ENCODE measurements at places on chromosomes 1 and 21. TPM values are rescaled to one million over a fixed set of nuclear protein-coding genes. Genes with fewer than 3 reads are reported as not detected.

- no peak overlapping the region for H3K4me3 ChIP-seq
- H3K27me3 ChIP-seq, result no peaks in the 10 kb centered on the region
- no peak for DNase-seq
- H3K36me3 ChIP-seq, result peaks cover 23% of the 10 kb centered on the region
- H3K27ac ChIP-seq, result no peak overlapping the region
These were observed 23.4 kb downstream of the BCAR3 start for GRCh38 chr1:93658188-93658587.

DNA sequence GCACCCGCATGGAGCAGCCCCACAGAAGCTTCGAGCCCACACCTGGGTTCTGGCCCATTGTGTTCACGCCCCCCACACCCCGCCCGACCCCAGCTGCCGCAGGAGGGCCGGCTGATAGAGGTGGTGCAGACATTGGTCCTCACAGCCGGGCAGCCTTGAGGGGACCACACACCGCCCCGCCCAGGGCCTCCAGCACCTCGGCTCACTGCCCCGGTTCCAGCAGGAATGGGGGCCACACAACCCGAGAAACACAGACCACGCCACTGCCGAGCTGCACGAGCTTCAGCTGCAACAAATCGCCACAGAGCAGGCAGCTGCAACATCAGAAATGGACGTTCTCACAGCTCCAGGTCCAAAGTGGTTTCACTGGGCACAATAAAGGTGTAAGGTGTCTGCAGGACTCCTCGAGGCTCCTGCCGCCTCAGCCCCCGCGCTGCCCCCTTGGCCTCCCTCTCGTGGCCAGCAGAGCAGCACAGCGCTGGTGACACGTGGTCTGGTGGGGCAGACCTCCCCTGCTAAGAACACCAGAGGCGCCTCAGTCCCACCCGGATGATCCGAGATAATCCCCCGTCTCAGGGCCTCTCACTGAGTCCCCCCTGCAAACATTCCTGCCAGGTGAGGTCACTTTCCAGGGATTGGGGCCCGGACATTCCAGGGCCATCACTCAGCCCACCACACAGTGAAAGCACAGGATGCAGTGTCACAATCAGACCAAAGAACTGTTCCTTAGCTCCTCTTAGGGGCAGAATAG lies 62.3 kb upstream of the ADARB1 start:
- H3K4me1 ChIP-seq, result no peaks in the 10 kb centered on the region
- peaks cover 55% of the 10 kb centered on the region for H3K27me3 ChIP-seq
- H3K27ac ChIP-seq, result no peak overlapping the region

- peaks cover 10% of the 10 kb centered on the region for H3K27me3 ChIP-seq
- DNase-seq, result no peak
These were observed 37.3 kb upstream of the COL18A1 start for GRCh38 chr21:45367402-45368351.

GRCh38 chr1:230641346-230641745 lies 935 bp upstream of the COG2 start:
- peaks cover 12% of the 10 kb centered on the region for H3K36me3 ChIP-seq
- DNase-seq, result no peak
- H3K27me3 ChIP-seq, result peaks cover 29% of the 10 kb centered on the region
- peaks cover 44% of the 10 kb centered on the region for H3K4me1 ChIP-seq
- H3K27ac ChIP-seq, result no peak overlapping the region

DNA sequence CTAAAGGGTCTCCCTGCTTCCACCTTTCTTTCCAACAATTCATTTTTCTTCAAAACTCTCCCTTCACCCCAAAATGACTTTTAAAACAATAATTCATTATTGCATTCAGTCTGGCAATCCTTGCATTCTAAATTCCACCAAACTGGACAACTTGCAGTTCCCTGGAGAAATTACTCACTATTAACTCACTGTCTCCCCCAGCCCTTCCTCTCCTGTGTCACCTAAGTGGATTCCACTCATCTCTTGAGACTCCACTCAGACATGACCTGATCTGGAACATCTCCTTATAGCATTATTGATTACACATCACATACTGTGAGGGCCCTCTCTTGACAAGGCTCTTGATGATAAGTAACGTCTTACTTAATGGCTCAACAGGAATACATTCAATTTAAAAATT lies 257.1 kb downstream of the BRINP2 start:
- no peaks in the 10 kb centered on the region for H3K4me1 ChIP-seq
- H3K36me3 ChIP-seq, result no peaks in the 10 kb centered on the region
- DNase-seq, result no peak

DNA sequence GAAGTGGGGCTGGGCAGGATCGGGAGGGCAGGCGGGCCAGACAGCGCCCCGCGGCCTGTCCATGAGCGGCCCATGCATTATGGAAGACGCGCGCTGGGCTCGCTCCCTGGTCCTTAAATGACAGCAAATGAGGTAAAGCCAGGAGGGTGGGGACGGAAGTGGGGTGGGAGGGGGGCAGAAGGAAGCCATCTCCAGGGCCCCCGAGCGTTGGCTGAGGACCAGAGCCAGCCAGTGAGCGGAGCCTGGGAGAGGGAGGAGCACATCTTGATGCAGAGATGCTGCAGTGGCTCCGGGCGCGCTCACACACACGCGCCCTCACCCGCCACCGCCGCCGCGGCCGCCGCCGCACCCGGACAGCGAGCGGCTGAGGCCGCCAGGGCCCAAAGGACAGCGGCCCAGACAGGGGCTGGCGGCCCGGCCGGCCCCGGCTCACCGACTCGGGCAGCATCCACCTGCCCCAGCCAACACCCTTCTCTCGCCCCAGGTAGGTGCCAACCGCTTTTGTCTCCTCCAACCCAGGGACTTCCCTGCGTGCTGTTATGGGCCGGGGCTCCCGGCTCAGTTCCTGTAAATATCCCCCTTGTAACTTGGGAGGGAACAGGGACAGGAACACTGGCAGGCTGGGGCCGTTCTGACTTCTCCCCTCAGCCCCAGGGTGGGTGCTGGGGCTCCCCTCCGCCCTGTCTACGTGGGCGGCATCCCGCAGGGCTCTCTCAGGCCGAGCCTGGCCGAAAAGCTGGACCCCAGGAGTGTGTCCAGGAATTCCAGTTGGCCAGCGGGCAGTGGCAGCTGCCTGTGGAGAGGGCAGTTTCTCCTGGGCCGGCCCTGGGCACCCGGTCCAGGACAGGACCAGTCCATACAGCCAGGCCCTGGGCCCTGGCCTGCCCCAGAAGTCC lies at the start of gene CNTN2:
TSS of gene CNTN2 (plus strand) at position 302 of the 896 bp plus-strand sequence. CDS start 9,974 bp downstream, outside the sequence.
- no peaks in the 10 kb centered on the region for H3K4me1 ChIP-seq
- H3K27me3 ChIP-seq, result peaks cover 46% of the 10 kb centered on the region
- no peak within 1 kb of the TSS for H3K4me3 ChIP-seq
- no peak for DNase-seq
- no peaks in the 10 kb centered on the region for H3K36me3 ChIP-seq
- no peak within 1 kb of the TSS for H3K27ac ChIP-seq

GRCh38 chr1:66648901-66649595 lies 103.2 kb upstream of the DYNLT5 start:
- peaks cover 6% of the 10 kb centered on the region for H3K27me3 ChIP-seq
- no peak overlapping the region for H3K4me3 ChIP-seq
- DNase-seq, result no peak
- no peaks in the 10 kb centered on the region for H3K36me3 ChIP-seq
- no peak overlapping the region for H3K27ac ChIP-seq

- H3K4me1 ChIP-seq, result no peaks in the 10 kb centered on the region
- no peaks in the 10 kb centered on the region for H3K36me3 ChIP-seq
- H3K4me3 ChIP-seq, result no peak overlapping the region
- peaks cover 26% of the 10 kb centered on the region for H3K27me3 ChIP-seq
- no peak overlapping the region for H3K27ac ChIP-seq
These were observed 92.5 kb downstream of the NOS1AP start for GRCh38 chr1:162161916-162162550.

GRCh38 chr1:225514671-225515081 lies 86.8 kb upstream of the LBR start:
- no peak overlapping the region for H3K27ac ChIP-seq
- H3K36me3 ChIP-seq, result no peaks in the 10 kb centered on the region
- DNase-seq, result no peak
- H3K4me3 ChIP-seq, result no peak overlapping the region
- H3K4me1 ChIP-seq, result peaks cover 3% of the 10 kb centered on the region
- H3K27me3 ChIP-seq, result peaks cover 30% of the 10 kb centered on the region

GRCh38 chr1:35544976-35545375 lies 12.2 kb downstream of the KIAA0319L start:
- no peak for DNase-seq
- H3K36me3 ChIP-seq, result peaks cover 65% of the 10 kb centered on the region
- no peak overlapping the region for H3K27ac ChIP-seq
- peaks cover 25% of the 10 kb centered on the region for H3K4me1 ChIP-seq
- no peak overlapping the region for H3K4me3 ChIP-seq

DNA sequence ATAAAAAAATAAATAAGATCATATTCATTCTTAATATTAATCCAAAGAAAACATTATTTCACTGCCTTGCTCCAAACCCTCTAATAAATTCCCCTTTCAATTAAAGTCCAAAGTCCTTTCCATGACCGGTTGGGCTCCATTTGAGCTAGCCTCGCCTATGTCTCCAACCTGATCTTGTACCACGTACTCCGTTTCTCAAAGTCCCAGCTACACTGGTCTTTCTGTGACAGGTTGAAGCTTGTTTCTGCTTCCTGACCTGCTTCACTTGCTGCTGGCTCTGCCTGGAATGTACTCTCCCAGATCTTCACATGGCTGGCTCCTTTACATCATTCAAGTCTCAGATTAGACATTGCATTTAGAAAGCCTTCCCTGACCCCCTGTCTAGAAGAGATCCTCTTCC lies 16.4 kb downstream of the RPL5 start:
- peaks cover 4% of the 10 kb centered on the region for H3K4me1 ChIP-seq
- DNase-seq, result no peak
- H3K27me3 ChIP-seq, result no peaks in the 10 kb centered on the region
- no peak overlapping the region for H3K4me3 ChIP-seq
- peaks cover 34% of the 10 kb centered on the region for H3K36me3 ChIP-seq

- H3K27me3 ChIP-seq, result peaks cover 3% of the 10 kb centered on the region
- no peak overlapping the region for H3K4me3 ChIP-seq
- peaks cover 6% of the 10 kb centered on the region for H3K4me1 ChIP-seq
- H3K36me3 ChIP-seq, result no peaks in the 10 kb centered on the region
These were observed 134.0 kb upstream of the IRF2BP2 start for GRCh38 chr1:234743791-234744611.

- H3K27ac ChIP-seq, result no peak overlapping the region
- no peaks in the 10 kb centered on the region for H3K4me1 ChIP-seq
- DNase-seq, result no peak
- H3K36me3 ChIP-seq, result no peaks in the 10 kb centered on the region
- H3K4me3 ChIP-seq, result no peak overlapping the region
These were observed 73.2 kb downstream of the GRIK3 start for GRCh38 chr1:36961062-36961615.

GRCh38 chr1:169368406-169368769 lies 393 bp downstream of the BLZF1 start:
- H3K27ac ChIP-seq, result no peak overlapping the region
- DNase-seq, result no peak
- no peak overlapping the region for H3K4me3 ChIP-seq
- peaks cover 38% of the 10 kb centered on the region for H3K36me3 ChIP-seq
- no peaks in the 10 kb centered on the region for H3K27me3 ChIP-seq
- peaks cover 32% of the 10 kb centered on the region for H3K4me1 ChIP-seq

DNA sequence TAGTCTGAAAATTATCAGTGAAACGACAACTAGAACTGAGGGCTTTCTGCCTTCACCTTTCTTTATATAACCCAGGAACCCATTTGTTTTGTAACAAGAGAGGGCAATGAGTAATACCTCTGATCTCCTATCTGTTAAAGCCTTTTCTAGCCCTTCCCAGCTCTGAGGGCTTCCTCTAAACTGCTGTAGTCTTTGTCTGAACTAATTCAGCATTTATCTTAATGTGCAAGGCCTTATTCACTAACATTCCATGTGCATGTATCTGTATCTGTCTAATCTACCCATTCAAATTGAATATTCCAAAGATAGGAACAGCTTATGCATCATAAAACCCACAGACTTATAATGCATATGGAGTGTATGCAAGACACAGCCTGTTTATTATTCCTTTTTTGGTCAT lies 167.1 kb downstream of the LYPLAL1 start:
- H3K36me3 ChIP-seq, result no peaks in the 10 kb centered on the region
- no peaks in the 10 kb centered on the region for H3K4me1 ChIP-seq

GRCh38 chr1:5920201-5920600 lies 72.0 kb downstream of the NPHP4 start:
- H3K4me3 ChIP-seq, result no peak overlapping the region
- no peak overlapping the region for H3K27ac ChIP-seq

- H3K36me3 ChIP-seq, result peaks cover 14% of the 10 kb centered on the region
- no peaks in the 10 kb centered on the region for H3K27me3 ChIP-seq
These were observed 20.7 kb downstream of the METTL13 start for GRCh38 chr1:171802207-171802606.

DNA sequence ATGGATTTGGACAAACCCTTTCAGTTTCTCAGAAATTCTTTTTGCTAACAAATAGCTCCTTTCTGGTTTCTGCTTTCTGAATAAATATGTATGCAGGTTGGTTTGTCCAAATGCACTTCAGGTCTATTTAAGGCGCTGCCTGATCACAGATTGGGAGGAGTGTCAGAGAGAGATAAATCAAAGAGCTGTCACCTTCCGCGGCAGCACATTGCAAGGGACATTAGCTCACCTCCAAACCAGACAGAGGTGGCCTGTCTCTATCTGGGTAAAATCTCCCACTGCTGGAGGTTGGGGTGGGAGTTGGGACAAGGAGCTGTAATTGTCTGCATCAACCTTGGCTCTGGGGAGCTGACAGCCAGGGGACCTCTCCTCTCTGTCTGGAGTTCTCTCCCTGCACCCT lies 25.2 kb downstream of the PRAMEF20 start:
- no peaks in the 10 kb centered on the region for H3K27me3 ChIP-seq
- no peaks in the 10 kb centered on the region for H3K4me1 ChIP-seq
- no peaks in the 10 kb centered on the region for H3K36me3 ChIP-seq
- no peak for DNase-seq
- H3K27ac ChIP-seq, result no peak overlapping the region

GRCh38 chr1:30844631-30845030 lies 63.9 kb downstream of the SDC3 start:
- H3K27me3 ChIP-seq, result peaks cover 48% of the 10 kb centered on the region
- H3K4me3 ChIP-seq, result no peak overlapping the region
- no peak overlapping the region for H3K27ac ChIP-seq

- H3K27ac ChIP-seq, result peak within 1 kb of the TSS; percentile 98
- peaks cover 31% of the 10 kb centered on the region for H3K4me1 ChIP-seq
- H3K36me3 ChIP-seq, result no peaks in the 10 kb centered on the region
- peaks cover 3% of the 10 kb centered on the region for H3K27me3 ChIP-seq
These were observed at the start of gene CTNNBIP1 for GRCh38 chr1:9910076-9910422. CTNNBIP1 (minus strand) TSS chr1:9910269; CDS start chr1:9872064, 38,205 bp downstream.

- H3K36me3 ChIP-seq, result peaks cover 5% of the 10 kb centered on the region
- H3K4me1 ChIP-seq, result peaks cover 40% of the 10 kb centered on the region
- H3K4me3 ChIP-seq, result peak overlapping the region; percentile 86
- DNase-seq, result no peak
These were observed 22.8 kb upstream of the CFAP126 start for GRCh38 chr1:161390559-161390858.

DNA sequence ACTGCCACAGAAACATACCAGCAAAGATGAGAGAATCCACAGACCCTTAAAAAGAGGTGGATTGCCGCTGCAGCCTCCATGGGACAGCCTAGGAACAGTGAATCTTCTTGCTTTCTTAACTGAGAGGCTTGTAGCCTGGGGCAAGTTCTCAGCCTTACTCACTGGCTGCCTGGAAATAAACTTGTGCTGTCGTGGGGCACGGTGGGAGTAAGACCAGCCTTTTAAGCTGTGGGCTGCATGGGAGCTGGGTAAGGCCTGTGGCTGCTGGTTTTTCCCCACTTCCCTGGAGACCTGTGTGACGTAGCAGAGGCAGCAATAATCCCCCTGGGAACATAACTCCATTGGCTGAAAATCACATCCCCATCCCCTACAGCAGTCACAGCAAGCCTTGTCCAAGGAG lies 30.8 kb downstream of the CD2 start:
- H3K36me3 ChIP-seq, result peaks cover 25% of the 10 kb centered on the region
- H3K4me1 ChIP-seq, result peaks cover 24% of the 10 kb centered on the region

The KCNC4 gene
- 31.1 TPM for total RNA-seq

The CFAP74 gene
- total RNA-seq, result not detected

The DNALI1 gene
- not detected for total RNA-seq

The OR2L2 gene
- 0.05 TPM for total RNA-seq

The TNNI3K gene
- total RNA-seq, result not detected

The MTARC1 gene
- not detected for total RNA-seq
